ENCODE measurements at places on chromosomes 4 and X.

GRCh38 chr4:16140231-16140878 is 56.5 kb upstream of the PROM1 start:
- no peak for DNase-seq

DNA sequence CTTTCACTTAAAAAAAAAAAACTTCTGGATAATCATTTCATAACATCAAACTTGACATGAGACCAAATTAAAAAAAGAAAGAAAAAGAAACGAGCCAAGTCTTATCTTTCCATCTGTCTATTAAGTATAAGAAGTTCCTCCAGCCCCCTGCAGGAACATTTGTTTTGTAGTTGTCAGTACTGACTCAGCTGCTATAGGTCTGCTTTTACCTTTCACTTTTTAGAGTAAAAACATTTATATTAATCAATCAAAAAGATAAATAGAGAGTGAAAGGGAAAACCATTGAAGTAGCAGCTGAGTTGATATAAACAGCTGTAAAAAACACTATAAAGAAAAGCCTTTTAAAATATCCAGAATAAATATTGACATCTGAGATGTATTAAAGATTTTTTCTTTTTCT is 46.1 kb downstream of the CCDC158 start:
- DNase-seq: no peak

GRCh38 chr4:182838535-182838934 is 78.7 kb downstream of the DCTD start:
- DNase-seq: no peak

- no peak for DNase-seq
Observed at GRCh38 chr4:103645991-103646390, 73.8 kb downstream of the TACR3 start.

DNA sequence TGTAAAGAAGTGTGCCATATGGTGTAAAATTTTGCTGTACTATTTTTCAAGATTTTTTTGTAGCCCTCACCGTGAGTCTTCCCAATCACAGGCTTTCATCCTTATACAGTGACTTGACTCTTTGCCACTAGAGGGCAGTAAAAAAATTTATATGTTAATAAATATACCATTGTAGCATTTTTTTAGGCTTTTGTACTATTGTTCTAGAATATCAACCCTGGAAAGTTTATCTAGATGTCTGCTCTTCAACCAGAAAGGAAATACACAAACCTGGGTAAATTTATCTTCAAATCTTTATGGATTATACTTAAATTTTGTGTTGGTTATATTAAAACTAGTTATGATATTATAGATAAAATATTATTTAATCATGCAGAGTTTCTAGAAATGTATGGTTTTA is 235.3 kb downstream of the TENM3 start:
- no peak for DNase-seq

DNA sequence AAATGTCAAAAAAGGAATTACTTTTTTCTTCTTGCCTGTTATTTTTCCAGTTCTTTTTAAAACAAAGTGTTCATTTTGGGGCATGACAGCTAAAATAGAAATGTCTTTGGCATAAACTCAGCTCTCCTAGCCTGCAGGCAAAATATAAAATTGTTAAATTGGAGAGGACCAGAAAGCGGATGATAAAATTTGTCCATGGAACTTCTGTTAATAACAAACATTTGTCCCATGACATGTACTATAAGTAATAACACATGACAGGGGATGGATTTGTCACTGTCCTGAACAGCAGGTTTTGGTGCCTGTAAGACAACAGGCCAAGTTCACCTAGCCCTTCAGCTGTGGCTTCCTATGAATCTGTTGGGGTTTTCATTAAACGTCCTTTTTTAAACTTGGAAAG is 184.0 kb upstream of the TTC29 start:
- no peak for DNase-seq

- DNase-seq: no peak
Observed at GRCh38 chrX:15334561-15334960, 762 bp downstream of the PIGA start.

GRCh38 chrX:23554304-23554703 is 113.0 kb upstream of the PRDX4 start:
- DNase-seq: no peak

DNA sequence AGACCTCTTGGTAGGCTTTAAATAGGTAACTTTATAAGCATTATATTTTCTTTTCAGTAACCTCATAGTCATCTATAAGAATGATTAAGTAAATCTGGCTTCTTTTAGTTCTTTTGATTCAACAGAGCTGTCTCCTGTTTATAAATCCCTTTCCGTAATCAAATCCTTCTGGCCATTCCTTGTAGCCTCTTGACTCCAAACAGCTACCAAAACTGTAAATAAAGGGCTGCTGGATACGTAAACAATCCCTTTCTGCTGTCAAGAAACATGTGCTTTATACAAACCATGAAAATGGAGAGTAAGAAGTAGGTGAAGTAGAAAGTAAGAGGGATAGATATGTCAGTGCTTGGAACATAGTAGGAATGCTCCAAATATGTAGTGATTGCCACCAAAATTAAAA is 183.2 kb upstream of the CASK start:
- no peak for DNase-seq

DNA sequence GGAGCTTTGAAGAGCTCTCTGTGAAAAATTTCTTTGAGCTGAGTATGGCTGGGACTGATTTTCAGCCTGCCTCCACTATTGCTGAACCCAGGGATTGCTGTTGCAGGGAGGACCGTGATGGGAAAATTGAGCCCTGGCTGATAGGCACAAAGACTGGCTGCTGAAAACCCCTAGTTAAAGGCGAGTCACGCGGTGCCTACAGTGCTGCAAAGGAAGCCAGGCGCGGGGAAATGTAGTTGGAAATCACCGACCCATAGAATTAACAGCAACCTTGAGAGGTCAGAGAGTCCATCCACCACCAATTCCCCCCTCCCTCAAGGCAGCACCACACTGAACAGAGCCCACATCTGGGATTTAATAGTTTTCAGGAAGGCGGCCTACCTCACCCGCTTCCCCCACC is 26.0 kb downstream of the FRMD7 start:
- DNase-seq: no peak

DNA sequence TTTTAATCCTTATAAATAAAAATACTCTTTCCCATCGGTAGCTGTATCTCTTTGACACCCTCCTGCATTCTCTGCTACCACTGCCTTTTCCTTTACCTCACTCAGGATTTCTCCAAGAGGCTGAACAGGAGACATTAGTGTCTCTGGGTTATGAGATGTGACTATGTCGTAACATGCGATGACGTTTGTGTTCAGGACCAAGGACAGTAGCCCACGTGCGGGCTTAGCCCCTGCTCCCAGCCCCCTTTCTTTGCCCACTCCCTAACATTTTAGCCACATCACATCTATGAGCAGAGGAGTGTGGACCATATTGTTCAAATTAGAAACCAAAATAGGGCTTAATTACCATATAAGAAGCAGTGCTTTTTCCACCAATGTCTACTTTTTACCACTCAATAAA is 369.3 kb downstream of the FBXW7 start:
- DNase-seq: no peak

DNA sequence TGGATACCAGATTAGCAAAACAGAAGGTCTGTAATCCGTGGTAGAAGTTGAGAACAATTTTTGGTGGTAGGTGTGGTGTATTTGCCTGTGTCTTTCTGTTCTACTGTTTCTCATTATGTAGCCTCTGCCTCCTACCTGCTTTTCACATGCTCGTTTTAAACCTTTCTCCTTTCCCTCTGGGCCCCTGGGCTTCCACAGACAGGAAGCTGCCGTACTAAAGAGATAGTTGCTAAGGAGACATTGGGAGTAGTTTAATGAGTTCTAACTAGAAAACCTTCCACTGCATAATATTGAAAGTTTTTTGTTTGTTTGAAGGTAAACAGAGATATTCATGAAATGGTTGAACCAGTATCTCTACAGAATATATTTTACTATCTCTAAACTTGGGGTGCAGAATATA is 107.8 kb downstream of the STOX2 start:
- DNase-seq: no peak

GRCh38 chr4:19803406-19803805 is 448.3 kb upstream of the SLIT2 start:
- no peak for DNase-seq

GRCh38 chr4:169611157-169611556 is 1.2 kb downstream of the NEK1 start:
- no peak for DNase-seq

DNA sequence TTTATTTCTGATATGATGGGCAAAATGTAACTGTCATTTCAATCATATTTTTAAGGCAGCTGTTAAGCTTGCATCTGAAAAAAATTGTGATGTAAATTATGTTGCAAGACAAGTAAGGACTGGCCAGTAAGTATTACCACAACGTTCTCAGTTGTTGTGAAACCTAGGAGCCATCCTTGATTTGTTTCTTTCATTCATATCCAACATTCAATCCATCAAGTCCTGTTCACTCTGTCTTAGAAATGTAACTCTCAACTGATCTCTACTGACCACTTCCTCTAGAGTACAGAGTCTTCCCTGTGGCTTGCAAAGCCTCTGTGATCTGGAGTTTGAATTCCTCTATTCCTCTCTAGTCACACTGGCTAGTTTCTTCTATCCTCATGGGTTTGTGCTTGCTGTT is 161.4 kb upstream of the MAD2L1 start:
- DNase-seq: no peak

DNA sequence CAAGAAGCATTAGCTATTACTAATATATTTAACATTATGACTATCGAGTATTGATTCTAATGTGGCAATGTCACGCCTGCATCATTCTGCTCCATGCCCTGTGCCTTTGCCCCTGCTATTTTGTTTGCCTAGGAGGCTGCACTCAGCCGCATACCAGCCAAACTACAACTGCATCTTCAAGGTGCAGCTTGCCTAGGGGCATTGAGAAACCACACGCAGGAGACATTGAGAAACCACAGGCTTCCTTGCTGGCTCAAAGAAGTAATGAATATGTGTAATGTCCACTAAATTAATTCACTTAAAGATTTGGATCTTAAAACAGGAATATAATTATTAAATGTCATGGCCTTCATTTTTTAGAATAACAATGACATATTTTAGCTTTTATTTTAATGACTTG is 683.6 kb upstream of the TENM3 start:
- no peak for DNase-seq

- DNase-seq: no peak
Observed at GRCh38 chr4:40211224-40212185, 14.7 kb downstream of the RHOH start.

DNA sequence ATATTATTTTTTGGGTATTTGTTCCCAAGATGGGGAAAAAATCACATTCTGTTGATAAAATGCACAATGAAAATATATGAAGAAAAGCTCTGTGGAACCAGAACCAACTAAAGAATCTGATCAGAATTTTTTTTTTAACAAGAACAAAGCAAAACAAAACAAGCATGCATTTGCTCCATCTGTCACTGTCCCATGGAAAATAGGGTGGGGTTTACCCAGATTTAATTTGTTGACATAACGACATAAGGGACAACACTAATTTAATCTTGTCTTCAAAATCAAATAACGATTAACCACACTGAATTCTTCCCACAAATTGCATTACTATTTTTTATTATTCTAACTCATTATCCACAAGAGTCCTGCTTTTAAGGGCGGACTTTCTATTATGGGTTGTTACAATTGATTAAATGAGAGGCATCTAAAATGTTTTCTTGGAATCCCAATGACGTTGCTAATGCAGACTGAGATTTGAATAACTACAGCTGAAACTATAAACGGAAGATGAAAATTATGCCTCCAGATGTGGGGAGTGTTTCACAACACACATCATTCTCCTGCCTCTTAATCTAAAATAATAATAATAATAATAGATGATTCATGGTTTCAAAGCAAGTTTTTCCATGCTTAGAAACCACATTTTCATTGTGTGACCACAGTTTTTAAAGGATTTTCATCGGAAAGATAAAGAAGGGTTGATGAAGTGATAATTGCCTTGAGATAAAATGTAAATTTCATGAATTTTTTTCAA is 307.0 kb upstream of the CPEB2 start:
- no peak for DNase-seq

GRCh38 chr4:47198791-47199190 is 167.4 kb downstream of the GABRB1 start:
- DNase-seq: no peak

GRCh38 chr4:44740201-44740600 is 13.8 kb upstream of the GNPDA2 start:
- DNase-seq: no peak

- no peak for DNase-seq
Observed at GRCh38 chr4:153207567-153207966, 3.3 kb downstream of the TRIM2 start.

GRCh38 chr4:176309772-176310171 is 10.0 kb upstream of the SPCS3 start:
- DNase-seq: no peak

- peak; percentile 58 for DNase-seq
Observed at GRCh38 chrX:1468250-1468772, 15.6 kb upstream of the ASMTL start.

GRCh38 chrX:125205133-125205917 is 114.3 kb upstream of the TEX13C start:
- DNase-seq: no peak

DNA sequence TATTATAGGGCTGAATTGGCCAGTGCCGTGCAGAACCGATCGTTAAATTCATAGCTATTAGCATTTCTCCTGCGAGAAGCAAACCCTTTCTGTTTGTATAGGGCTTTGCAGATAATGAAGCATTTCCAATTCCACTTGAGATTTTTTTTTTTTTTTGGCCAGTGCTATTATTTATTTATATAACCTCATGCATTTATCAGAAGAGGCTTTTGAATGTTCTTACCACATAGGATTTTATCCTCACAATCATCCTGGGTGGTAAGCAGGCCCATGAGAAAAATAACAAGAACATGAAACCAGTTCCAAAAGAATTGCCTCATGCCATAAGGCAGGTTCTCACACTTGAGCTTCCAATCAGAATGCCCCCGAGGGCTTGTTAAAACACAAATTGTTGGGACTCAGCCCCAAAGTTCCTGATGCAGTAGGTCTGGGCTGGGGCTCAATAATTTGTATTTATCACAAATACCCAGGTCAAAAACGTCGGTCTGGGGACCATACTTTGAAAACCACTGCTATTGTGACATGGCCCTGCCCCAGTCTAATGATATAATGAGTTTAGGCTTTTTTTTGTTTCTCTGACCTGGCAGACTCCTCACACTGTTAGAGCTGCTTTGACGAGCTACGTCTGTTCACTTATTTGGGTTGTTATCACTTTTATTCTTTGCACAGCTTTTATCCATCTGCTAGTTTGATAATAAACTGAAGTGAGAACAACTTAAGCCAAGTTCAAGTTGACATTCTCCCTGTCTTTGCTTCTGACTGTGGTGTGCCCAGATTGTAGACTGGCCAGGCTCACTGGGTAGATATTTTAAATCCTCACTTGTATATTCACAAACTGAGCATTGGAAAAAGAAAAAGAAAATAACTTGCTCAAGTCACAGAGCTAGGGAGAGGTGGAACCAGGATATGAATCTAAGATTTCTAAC is 20.1 kb downstream of the SUPT20HL1 start:
- DNase-seq: no peak

- DNase-seq: no peak
Observed at GRCh38 chr4:75892508-75892907, 9.7 kb downstream of the PPEF2 start.

- no peak for DNase-seq
Observed at GRCh38 chrX:129071390-129071789, 451.9 kb downstream of the SMARCA1 start.

Measured in stimulated activated CD8-positive, alpha-beta memory T cell treated with anti-CD3 and anti-CD28 coated beads, Interleukin-7, amount 100 ng/mL, for 1 hour (primary cell).